Esophagus squamous epithelium (tissue), 5 donors: ENCODE measurements at places on chromosomes 1 and 21. TPM values are rescaled to one million over a fixed set of nuclear protein-coding genes. Genes with fewer than 3 reads are reported as not detected.

DNA sequence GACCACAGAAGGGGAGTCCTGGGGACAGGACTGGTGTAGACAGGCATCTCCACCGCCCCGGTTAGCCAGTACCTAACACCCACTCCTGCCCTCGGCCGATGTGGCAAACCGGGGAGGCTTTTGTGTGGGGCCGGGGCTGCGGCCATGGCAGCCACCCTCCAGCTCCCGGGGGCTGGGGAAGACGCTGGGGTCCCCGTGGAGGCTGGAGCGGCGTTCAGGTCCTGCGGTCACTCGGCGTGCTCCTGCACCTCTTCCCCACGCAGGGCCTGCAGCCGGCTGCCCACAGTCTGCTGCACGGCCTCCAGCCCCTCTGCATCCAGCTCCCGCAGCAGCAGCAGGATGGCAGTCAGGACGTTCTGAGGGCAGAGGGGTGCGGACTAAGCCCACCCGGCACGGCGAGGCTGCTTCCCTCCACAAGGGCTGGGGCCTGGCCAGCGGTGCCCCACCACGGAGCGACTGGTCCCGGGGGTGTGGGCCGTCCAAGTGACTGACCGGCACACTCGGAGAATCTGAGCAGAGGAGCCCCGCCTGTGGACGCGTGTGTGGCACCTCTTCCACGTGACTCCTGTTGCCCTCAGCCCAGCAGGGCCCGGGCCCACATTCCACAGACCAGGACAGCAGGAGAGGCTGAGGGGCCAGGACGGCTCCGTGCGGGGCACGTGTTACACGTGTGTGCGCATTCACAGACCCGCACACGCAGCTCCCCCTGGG lies 9.1 kb downstream of the CFAP410 start:
- no peak for DNase-seq

DNA sequence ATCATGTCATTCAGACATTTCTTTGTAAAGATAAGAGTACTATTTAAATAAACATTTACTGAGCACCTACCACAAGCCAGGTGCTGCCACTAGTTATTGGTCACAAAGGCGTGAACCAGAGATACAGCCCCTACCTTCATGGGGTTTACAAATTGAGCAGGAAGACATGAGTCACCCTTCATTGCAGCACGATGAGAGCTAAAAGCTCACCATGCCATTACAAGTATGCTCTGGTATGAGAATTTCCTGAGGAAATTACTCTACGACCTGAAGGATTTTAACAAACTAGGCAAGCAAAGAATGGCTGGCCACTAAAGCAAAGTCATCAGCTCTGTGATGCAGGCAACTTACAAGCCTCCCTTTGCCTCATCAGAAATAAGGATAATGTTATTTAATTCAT lies 346.8 kb downstream of the BRINP2 start:
- no peak for DNase-seq

DNA sequence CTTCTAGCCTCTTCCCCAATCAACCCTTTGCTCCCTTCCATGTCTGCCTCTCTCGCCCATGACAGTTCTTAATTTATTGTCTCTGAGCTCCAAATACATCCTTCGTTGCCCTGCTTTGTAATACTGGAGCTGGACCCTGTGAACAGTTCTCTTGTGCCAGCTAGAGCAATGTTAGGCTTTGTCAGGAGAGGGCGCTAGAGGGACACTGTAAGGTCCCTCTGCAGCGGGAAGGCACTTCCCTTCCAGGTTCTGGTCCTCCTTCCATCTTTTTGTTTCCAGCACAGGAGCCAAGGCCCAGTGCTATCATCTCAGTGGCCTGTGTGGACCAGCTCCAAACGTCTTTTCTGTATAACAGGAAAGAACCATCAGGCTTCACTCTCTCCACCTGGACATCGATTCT lies 95.9 kb downstream of the PTPRU start:
- no peak for DNase-seq

- no peak for DNase-seq
Observed at GRCh38 chr21:34078915-34079314, 5.5 kb downstream of the MRPS6 start.

- DNase-seq, result no peak
Observed at GRCh38 chr1:109392037-109392787, 5.5 kb downstream of the SORT1 start.

GRCh38 chr1:218164111-218164929 lies 120.8 kb upstream of the RRP15 start:
- DNase-seq, result no peak

- DNase-seq, result no peak
Observed at GRCh38 chr1:29133861-29134694, 10.4 kb upstream of the TMEM200B start.

- no peak for DNase-seq
Observed at GRCh38 chr1:170230323-170230722, 84.6 kb downstream of the NTMT2 start.

GRCh38 chr1:91948501-91949355 lies 473 bp upstream of the BRDT start:
- no peak for DNase-seq

DNA sequence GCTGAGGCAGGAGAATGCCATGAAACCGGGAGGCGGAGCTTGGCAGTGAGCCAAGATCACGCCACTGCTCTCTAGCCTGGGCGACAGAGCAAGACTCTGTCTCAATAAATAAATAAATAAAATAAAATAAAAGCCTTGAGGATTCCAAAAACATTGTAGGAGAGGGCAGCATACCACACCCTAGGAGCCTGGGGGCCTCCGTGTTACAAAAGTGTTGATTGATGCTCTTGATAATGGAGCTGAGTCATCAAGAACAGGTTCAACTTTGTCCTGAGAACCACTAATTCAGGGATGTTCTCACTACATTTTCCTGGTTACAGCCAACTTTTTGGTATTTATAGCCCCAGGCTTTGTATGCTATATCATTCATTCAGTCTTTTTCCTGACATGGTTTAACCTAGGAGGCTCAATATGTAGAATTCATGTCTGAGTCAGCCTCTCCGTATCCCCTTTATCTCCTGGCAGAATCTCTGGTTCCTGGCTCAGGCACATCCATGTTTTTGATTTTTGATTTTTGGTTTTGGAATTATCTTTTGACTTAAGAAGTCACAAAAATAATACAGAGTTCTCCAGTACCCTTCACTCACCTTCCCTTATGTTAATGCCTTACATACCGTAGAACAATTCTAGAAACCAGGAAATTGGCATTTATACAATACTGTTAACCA lies 69.4 kb downstream of the LRRC8D start:
- DNase-seq, result no peak

DNA sequence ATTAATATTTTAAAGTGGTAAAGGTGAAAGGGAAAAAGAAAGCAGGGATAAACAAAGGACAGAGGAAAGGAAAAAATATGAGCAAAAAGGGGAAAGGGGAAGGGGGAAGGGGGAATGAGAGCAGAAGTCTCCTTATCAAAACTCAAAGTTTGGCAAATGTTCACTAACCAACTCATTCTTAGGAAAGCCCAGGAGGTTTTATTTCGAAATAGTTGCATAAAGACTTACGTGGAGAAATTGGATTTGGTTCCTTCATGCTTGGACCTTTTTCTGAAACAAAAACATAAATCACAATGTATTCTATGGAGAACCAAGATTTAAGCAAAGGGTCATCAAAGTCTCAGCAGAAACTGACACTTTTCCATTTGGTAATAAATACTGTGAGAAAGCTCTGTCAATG lies 188.1 kb downstream of the TGFBR3 start:
- DNase-seq, result no peak

DNA sequence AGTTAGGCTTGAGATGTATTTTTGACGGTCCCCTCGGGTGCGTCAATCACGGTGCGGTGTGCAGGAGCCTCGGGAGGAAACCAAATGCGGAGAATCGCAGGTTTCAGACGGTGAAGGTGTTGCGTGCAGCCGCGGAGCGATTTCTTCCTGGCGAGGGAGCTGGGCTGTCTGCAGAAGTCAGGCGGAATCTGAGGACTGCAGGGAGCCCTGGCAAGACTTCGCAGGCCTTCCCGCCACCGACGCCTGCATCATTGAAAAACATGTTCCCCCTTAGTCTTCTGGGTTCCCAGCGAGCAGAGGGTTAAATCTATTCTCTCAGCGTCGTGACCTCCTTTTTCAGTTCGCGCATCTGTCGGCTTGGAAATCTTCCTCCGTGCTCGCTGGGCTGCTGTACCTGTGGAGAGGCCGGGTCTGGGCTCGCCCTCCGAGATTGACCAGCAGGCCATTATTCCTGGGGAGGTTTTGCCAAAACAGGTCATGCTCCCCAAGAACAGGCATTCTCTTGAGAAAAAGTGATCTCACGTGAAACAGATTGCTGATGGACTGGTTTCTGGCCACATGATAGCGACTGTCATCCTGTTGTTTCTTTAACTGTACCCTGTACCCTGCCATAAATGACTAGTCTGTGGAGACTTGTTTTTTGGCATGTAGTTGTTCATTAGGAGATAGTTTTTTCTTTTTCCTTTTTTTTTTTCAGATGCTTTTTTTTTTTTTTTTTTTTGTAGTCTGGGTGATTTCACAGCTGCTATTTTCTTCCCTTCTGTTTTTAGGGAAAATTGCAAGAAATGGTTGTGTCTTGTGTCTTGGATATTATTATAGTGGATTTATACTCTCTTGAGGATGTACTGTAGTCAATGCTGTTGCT lies 894 bp downstream of the EPB41 start:
- DNase-seq, result no peak

DNA sequence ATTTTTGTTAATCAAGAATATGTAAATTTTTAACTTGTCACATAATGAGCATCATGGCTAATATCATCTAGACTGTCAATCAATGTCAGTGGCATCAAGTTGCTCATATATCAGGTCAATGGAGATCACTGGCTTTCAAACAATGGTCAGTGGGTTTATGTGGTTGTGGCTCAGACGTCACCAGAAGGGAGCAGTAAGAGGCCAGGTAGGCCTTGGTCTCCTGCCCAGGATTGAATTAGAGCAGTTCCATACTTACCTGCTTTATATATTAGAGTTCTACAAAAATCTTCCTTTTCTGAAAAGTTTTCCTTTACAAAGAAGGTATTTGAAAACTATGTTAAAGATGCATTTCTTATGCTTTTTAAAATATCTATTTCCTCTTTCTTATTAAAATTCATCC lies 206.3 kb upstream of the B3GALT2 start:
- DNase-seq, result no peak

- no peak for DNase-seq
Observed at GRCh38 chr1:83845437-83846071, 153.4 kb downstream of the TTLL7 start.

GRCh38 chr1:156704930-156705320 lies 458 bp downstream of the CRABP2 start:
- no peak for DNase-seq

GRCh38 chr1:203453616-203454015 lies 22.0 kb upstream of the PRELP start:
- no peak for DNase-seq

The ZNF695 gene
- 0.23 TPM for total RNA-seq

The KRTAP13-2 gene
- not detected for total RNA-seq

The AHCTF1 gene
- total RNA-seq, result 33.1 TPM

The TRIM62 gene
- total RNA-seq, result 8.3 TPM

The LDLRAD1 gene
- total RNA-seq, result 1.4 TPM

The MIXL1 gene
- not detected for total RNA-seq

The FTCD gene
- not detected for total RNA-seq

The MEAF6 gene
- total RNA-seq, result 47.4 TPM
